ENCODE measurements at places on chromosomes 1 and 21.

- DNase-seq, result no peak
Observed at GRCh38 chr1:20439282-20439681, 46.7 kb downstream of the CAMK2N1 start.

DNA sequence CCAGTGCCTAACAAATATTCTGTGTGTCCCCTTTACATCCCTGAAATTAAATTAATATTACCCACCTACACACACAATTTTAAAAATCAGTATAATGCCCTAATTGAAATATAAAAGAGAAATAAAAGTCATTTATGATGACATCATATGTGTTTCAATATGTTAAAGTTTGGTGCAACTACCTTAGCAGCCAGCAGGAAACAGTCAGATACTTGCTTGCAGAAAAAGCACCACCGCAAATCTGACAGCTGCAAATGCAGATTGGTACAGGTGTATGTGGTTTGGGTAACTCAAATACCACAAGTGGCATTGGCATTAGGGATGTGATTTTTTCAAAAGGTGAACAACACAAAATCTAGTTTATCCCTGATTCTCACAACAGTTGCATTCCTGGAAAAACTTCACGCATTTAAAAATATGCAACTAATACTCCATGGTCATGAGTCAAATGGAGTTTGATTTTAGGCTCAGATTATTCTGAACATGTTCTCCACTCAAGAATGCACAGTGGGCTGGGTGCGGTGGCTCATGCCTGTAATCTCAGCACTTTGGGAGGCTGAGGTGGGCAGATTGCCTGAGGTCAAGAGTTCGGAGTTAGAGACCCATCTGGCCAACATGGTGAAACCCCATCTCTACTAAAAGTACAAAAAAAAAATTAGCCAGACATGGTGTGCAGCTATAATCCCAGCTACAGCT is 106.3 kb downstream of the EDEM3 start:
- no peak for DNase-seq

DNA sequence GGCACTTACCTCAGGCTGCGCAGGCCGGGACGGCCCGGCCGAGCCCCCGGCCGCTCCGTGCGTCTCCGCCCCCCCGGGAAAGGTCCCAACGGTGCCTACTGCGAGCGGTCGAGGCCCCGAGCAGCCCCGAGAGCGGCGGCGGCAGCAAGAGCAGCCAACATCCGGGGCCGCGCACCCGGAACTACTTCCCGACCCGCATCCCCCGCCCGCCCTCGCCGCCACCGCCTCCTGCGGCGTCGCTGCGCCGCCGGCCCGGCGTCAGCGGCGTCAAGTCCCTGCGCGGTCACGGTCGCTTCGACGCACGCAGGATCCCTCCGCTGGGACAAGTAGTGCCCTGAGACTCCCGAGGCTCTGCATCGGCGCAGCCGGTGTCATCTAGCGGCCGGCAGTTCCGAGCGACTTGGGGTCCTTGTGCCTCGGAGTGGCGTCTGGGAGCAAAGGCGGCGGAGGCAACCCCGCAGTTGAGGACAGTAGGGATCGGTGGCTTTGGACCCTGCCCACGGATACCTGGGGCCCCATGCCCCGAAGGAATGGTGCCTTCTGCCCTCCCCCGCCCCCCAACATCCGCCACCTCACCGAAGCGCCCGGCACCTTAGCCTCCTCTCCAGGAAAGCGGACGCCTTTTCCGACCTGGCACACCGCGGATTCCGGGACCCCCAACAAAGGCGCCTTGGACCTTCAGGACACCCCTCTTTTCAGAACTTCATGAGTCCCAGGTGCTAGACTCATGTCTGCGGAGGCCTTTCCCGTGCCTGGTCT is at the start of gene FOXJ3:
FOXJ3 (minus strand) TSS at position 186 of the 759 bp plus-strand sequence. CDS start 24,142 bp downstream, outside the sequence.
- peak; percentile 79 for DNase-seq

GRCh38 chr1:43404353-43404752 is 14.7 kb downstream of the SZT2 start:
- DNase-seq, result no peak

GRCh38 chr1:8666389-8667167 is 150.9 kb downstream of the RERE start:
- no peak for DNase-seq

GRCh38 chr1:104593413-104594187 is 843.9 kb downstream of the AMY1C start:
- DNase-seq, result no peak

DNA sequence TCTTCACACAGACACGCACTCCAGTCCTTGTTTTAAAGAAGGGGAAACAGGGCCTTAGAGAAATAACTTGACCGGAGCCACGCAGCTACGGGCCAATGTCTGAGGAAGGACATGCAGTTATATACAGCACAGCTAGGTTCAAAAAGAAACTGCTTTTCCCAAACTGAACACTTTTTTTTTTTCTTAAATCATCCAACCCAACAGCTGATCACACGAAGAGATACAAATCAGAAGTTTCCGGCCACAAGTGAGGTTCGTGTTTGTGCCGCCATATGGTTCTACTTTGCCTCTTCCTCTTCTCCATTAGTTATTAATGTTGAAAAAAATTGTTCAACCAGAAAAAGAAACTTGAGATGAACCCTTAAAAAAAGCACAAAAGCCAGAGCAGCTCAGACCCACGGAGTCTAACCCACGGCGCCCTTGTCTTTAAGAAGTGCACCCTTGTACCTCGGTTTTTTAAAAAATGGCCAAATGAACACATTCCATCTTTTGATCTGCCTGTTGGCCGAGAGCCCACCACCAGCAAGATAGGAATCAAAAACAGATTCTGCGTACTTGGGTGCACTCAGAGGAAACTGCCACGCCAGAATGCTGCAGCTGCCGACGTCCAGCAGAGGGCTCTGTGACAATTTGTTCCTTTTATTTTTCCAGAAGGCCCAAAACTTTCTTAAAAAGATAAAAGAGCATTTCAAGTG is 78.9 kb downstream of the SLC66A1 start:
- peak; percentile 41 for DNase-seq

GRCh38 chr1:41716188-41717130 is 202.3 kb downstream of the HIVEP3 start:
- no peak for DNase-seq

GRCh38 chr21:44756423-44757185 is 45.0 kb downstream of the UBE2G2 start:
- DNase-seq, result no peak

GRCh38 chr1:60988891-60989290 is 93.5 kb upstream of the NFIA start:
- no peak for DNase-seq

DNA sequence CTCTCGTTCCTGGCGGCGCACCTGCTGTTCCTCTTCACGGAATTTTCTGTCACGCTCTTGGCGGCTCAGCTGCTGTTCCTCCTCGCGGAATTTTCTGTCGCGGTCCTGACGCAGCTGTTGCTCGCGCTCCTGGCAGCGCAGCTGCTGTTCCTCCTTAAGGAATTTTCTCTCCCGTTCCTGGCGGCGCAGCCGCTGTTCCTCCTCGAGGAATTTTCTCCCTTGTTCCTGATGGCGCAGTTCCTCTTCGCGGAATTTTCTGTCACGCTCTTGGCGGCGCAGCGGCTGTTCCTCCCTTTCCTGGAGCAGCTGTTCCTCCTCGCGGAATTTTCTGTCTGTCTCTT is 6.4 kb downstream of the TCHH start:
- no peak for DNase-seq

GRCh38 chr21:38561205-38561604 is 62.9 kb upstream of the ERG start:
- no peak for DNase-seq

GRCh38 chr1:66940981-66941380 is 16.2 kb downstream of the MIER1 start:
- no peak for DNase-seq

DNA sequence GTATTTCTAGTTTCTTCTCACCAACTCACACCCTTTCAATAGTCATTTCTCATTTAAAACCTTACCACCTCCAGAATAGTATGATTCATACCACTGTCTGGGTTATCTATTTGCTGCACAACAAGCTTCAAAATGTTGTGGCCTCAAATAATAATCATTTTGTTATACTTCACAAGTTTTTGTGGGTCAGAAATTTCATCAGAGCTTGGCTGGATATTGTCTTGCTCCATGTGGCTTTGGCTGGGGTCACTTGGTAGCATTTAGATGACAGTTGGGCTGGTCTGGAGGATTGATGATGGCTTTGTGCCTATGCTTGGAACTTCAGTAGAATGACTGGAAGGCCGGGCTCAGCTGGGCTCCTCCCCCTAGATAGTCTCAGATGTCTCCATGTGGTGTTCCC is 66.0 kb downstream of the TGFB2 start:
- no peak for DNase-seq

DNA sequence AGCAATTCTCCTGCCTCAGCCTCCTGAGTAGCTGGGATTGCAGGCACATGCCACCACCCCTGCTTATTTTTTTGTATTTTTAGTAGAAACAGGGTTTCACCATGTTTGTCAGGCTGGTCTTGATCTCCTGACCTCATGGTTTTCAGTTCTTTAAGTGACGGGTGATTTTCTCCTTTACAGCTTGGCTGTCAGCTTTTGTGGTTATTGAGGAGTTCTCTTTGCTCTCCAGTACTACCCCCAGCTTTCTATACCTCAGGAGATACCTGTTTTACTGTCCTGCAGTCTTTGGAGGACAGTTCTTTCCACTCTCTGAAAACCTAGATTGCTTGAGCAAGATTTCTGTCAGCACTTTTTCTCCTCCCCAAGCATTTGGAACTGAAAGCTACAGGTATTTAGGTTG is 45.9 kb upstream of the EGLN1 start:
- DNase-seq, result no peak

- no peak for DNase-seq
Observed at GRCh38 chr1:29679828-29680558, 443.7 kb downstream of the PTPRU start.

DNA sequence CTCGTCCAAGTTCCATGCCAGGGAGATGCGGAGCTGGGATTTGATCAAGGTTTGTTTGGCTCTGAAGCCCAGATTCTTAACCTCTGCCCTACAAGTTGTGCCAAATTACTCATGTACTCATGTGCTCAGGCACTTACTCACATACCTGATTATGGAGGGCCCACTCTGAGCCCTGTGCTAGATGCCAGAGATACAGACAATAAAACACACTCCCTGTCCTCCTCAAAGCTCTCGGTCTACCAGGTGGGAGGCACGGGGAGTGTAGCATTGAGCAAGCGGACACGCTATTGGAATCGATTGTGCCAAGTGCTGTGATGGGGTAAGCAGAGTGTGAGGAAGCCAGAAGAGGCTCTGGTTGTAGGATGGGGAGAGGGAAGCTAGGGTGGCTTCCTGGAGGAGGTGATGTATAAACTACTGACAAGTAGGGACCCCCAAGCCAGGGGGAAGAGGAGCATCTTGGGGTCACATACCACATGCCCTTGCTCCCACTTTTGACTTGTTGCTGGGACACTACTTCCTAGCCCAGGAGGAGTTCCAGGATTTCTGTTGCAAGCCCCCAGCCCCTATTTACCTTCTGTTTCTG is 49.8 kb upstream of the IFNLR1 start:
- no peak for DNase-seq

DNA sequence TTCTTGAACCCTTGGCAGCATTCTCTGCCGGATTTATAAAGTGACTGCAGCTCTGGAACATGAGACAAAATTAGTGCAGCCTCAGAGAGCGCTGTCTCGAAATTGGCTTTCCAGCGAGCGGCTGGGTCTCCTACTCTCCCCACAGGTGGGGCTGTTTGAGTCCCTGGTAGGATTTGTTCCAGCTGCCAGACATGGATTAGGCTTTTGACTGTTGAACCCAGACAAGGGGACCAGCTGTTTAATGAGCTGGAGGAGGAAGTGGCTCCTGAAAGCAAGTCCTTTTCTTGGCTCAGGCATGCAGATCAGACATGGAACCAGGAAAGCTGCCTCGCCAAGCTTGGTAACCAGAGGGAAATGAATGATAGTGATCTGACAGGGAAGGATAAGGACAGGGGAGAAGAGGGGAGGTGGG is 69.6 kb downstream of the UBIAD1 start:
- DNase-seq, result no peak

DNA sequence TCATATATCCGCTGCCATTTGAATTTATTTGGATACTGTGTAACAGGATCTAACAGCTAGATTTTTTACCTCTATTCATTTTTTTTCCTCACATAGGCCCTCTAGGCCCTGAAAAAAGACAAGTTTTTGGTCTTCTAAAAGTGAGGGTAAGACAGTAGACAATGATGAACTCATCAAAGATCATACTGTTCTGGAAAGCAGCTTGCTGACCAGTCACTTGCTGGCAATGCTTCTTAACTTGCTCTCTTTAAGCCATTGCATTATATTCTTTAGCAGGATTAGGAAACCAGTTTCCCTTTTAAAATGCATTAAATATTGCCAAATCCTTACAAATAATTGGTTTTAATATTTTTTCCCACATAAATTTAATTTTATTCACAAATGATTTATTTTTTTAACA is 65.5 kb downstream of the SYT14 start:
- no peak for DNase-seq

- no peak for DNase-seq
Observed at GRCh38 chr1:209456878-209457277, 126.6 kb upstream of the CAMK1G start.

- no peak for DNase-seq
Observed at GRCh38 chr1:21952786-21953520, 15.8 kb upstream of the HSPG2 start.

GRCh38 chr1:219171192-219171935 is 2.3 kb upstream of the LYPLAL1 start:
- no peak for DNase-seq

GRCh38 chr1:209425959-209426358 is 157.6 kb upstream of the CAMK1G start:
- no peak for DNase-seq

DNA sequence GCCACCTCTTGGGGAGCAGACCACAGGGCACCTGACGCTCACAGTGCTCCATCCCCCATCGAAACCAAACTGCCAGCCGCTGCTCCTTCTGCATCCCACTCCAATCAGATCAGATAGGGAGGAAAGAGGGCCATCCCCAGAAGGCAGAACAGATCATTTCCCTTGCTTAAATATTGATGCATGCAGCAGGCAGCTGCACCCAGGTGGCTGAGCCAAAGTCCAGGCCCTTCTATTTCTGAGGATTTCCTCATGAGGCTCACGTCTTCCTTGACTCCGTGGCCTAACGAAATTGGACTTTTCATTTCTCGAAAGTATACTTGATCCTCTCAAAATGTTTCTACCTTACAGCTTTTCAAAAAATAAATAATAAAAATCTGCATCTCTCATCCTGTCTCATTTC is 239.2 kb downstream of the ATG4C start:
- DNase-seq, result no peak

DNA sequence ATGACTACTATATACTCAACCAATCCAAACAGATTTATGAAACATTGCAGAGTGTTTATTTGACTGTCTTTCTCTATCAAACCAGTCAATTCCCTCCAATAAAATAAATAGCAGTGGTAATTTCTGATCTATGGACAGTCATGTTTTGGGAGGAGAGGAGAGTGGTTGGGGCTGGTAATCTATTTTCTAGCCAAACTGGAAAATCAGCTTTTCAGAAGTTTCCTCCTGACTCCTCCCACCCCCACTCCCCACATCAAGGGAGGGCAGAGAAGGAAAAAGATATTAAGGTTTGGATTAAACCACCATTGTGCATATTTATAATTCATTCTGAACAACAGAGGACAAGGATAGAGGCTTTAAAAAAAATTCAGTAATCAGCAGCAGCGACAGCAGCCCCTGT is 69.4 kb upstream of the SOX13 start:
- no peak for DNase-seq

- no peak for DNase-seq
Observed at GRCh38 chr1:88354256-88354655, 329.8 kb upstream of the PKN2 start.

GRCh38 chr1:210272666-210273065 is 40.1 kb downstream of the SERTAD4 start:
- DNase-seq, result no peak
